Upper lobe of left lung (tissue), 6 donors: ENCODE measurements at places on chromosomes 2 and 18. TPM values are rescaled to one million over a fixed set of nuclear protein-coding genes. Genes with fewer than 3 reads are reported as not detected.

DNA sequence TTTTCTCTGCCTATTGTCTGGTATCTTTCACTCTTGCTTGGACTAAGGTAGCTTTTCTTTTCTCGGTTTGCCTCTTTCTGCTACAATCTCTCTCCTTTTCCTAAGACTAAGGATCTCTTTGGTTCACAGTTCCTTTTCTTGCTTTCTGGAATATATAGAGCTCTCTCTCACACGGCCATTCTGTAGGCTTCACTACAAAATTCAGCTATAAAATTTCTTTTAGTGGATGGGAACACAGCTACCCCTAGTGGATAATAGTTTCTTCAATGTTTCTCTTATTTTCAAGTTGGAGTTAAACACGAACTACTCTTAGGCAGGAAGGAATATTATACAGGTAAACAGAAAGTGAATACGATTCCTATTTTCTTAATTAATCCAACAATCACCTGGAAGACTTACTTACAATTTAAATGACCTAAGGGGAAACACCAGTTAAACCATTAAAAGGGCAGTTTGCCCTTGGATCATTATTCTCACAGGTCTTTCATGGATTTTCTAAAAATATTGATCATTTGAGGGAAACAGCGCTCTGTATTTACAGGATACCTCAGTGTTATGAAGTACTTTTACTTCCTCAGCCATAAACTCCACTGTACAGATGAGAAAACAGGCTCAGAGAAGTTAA lies 140.5 kb downstream of the LRP2 start:
- DNase-seq = no peak
- no peaks in the 10 kb centered on the region for H3K4me1 ChIP-seq
- H3K27ac ChIP-seq = no peak overlapping the region
- H3K27me3 ChIP-seq = no peaks in the 10 kb centered on the region

DNA sequence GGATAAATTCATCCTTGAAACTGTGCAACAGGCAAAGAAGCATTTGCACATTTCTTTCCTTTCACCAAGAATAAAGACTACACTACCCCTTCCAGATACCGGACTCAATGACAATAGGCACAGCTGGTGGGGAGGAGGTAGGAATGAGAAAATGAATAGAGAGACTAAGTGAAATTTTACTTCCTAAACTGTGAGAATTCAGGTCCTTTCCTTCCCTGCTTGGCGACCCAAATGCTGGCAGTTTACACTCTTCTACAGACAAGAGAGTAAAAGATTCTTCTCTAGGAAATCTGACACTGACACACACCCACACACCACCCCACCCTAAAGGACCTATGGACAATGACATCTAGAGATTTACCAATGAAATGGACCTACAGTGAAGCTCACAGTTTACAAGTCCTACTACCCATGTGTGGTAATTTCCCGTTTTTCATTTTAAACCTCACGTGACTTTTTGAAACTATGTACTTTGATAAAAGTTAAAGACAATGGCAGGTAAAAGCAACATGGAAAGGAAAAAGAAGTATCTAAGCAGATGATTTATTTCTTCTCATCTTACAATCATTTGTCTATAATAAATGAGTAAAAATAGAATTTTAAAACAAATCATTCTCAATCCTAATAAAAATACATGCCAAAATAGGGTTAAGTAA lies 27.9 kb downstream of the REV1 start:
- H3K4me3 ChIP-seq = no peak overlapping the region
- H3K27ac ChIP-seq = no peak overlapping the region
- H3K4me1 ChIP-seq = no peaks in the 10 kb centered on the region

DNA sequence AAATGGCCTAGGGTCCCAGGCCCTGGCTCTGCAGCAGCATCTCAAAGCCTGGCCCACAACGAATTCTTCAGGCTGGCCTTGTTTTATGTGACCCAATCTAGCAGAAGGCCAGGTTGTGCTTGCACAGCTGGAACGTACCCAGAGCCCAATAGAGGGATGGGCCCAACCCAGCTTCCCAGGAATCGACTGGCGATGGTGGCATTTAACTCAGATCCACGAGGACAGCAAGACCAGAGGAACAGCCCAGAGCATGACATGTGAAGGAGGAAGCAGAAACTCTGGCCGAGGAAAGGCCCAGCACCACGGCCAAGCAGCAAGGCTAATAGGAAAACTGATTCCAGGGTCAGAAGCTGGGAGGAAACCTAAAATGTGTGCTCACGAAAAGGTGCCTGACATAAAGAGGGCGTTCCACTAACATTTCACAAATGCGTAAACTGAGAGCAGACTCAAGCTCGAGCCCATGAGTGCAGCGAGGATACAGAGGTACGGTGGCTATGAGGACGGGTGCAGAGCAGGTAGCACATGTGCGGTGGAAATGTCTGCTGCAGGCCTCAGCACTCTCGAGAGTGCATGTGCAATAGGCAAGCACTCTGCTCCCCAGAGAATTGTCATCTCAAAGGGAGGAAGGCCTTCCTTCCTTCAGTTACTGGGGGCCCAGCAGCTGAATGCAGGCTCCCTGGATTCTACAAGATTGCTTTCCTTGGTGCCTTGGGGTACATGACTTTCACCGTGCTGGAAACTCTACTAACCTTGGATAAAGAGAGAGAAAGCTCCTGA lies 156.9 kb upstream of the GLI2 start:
- DNase-seq = no peak
- no peaks in the 10 kb centered on the region for H3K36me3 ChIP-seq
- H3K4me1 ChIP-seq = no peaks in the 10 kb centered on the region
- no peak overlapping the region for H3K4me3 ChIP-seq
- H3K27me3 ChIP-seq = no peaks in the 10 kb centered on the region
- H3K27ac ChIP-seq = no peak overlapping the region

The ATOH8 gene
- 103 TPM for total RNA-seq

The APCDD1 gene
- 22.8 TPM for total RNA-seq

The PRKAG3 gene
- not detected for total RNA-seq

The IL1RL1 gene
- 203 TPM for total RNA-seq
